Esophagus (tissue), 2 donors: ENCODE measurements at places on chromosomes 3 and 15. TPM values are rescaled to one million over a fixed set of nuclear protein-coding genes. Genes with fewer than 3 reads are reported as not detected.

COL7A1 gene
- 60.7 TPM for polyA plus RNA-seq

TRPM1 gene
- 0.13 TPM for polyA plus RNA-seq

ASB14 gene
- polyA plus RNA-seq = 0.06 TPM

SATB1 gene
- polyA plus RNA-seq = 6.1 TPM

CYP1A1 gene
- 0.08 TPM for polyA plus RNA-seq

SERPINI2 gene
- polyA plus RNA-seq = 0.71 TPM

SLC2A2 gene
- not detected for polyA plus RNA-seq

CPLX3 gene
- 0.48 TPM for polyA plus RNA-seq

GPR62 gene
- polyA plus RNA-seq = 0.06 TPM

PSTPIP1 gene
- polyA plus RNA-seq = 3.6 TPM

SYNPR gene
- polyA plus RNA-seq = not detected

EPM2AIP1 gene
- 3.8 TPM for polyA plus RNA-seq
